ENCODE measurements at places on chromosomes 11 and 22.

- DNase-seq = peak; percentile 52
Observed at GRCh38 chr11:47389577-47390421, 11.5 kb upstream of the SPI1 start.

DNA sequence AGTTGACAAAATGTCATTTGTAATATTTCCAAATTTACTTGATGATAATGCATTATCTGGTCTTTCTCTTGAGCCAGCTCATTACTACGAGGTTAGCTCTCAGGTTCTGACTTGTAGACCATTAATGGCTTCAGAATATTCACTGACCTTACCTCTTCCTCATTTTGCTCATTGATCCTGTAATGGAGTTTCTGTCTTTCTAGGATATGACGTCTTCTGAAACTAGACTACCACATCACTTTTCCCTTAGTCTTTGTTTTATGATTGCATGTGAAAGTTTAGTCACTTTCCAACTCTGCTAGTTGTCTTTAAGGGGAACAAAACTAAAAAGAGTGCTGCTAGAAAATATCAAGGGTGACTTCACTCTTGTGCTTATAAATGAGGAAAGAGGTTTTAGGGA is 697.6 kb downstream of the JRKL start:
- no peak for DNase-seq

- peak; percentile 70 for DNase-seq
Observed at GRCh38 chr11:119793335-119793984, 64.5 kb upstream of the NECTIN1 start.

DNA sequence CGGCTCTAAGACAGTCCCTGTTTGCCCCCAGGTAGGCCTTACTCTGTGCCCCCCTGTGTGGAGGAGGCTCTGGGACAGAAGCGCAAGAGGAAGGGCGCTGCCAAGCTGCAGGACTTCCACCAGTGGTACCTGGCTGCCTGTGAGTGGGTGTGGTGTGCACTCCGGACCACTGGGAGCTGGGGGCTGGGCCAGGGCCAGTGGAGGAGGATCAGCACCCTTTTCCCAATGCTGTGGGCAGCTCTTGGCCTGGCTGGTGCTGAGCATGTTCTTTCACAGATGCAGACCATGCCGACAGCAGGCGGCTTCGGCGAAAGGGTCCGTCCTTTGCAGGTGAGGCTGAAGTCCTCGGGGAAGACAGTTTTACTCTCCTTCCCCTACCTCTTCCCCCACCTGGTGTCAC is 3.7 kb downstream of the SCO2 start:
- DNase-seq = no peak

DNA sequence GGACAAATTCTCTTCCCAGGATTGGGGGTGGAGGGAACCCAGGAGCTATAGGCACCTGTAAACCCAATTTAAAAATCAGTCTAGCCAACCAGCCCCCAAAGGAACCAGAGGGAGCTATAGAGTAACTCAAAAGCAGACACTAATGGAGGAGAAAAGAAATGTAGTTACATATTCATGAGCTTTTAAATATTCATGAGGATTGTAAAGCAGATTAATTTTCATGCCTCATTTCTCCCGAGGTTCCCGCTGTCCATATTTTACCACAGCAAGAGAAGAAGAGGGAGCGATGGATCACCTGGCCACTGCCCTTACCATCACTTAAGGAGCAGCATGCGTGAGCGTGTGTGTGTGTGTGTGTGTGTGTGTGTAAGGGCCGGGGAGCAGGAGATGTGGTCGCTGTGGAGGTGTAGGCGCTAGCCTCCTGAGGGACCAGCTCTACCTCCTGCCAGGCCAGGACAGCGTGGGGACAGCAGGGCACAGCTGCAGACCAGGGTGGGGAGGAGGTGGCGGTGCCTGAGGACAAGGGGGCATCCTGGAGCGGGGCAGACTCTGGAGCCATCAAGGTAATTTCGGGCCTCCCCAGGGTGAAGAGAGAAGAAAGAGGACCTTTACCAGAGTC is 100.7 kb upstream of the THY1 start:
- no peak for DNase-seq

DNA sequence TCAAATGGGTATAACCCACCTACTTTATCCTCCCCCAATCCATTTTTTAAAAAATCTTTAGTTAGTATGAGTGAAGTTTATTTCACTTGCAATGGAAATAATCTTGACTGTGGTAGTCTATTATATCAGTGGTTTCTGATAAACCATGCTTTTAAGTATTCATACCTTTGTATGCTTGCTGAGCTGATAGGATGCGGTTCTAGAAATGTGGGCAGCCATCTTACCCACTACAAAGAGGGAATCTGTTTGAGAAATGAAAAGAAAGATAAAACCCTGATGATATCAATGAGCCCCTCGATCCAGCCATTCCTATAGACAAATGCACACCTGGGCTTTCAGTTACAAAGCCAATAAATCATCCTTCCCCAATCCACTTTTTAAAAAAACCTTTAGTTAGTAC is 13.8 kb upstream of the PVALB start:
- no peak for DNase-seq

DNA sequence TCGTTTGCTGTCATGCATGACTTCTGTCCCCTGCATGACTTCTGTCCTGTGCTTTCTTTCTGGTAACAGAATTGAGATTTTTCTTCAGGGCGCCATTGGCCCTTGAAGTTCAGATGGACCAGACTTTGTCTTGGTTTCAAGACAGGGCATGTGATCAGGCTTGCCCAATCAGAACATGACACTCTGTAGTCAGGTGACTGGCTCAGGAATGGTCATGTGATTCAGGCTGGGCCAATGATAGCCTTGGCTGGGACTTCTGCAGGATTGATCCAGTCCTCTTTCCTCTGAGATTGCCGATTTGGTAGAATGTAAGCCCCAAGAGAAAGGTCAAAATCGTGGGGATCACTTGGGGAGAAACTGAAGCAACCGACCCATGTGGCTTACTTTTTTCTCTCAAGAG is 90.5 kb upstream of the ALX4 start:
- no peak for DNase-seq

- DNase-seq = no peak
Observed at GRCh38 chr11:128412847-128413791, 174.2 kb downstream of the ETS1 start.

DNA sequence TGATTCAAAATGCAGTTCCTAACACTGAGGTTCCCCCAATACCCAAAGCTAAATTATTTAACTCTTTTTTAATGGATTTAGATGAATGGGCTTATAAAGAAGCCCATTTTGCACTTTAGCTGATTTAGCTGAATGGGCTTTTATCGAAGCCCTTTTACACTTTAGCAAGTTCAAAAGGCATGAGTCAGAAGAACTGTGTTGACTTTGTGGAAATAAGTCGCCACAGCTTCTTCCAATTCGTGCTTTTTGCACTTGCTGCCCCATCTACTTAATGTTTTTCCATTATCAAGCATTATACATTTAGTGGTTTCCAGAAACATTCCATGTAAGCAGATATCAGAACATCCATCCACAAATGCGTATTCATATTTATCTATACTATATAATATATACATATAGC is 20.5 kb upstream of the GRIA4 start:
- DNase-seq = no peak

DNA sequence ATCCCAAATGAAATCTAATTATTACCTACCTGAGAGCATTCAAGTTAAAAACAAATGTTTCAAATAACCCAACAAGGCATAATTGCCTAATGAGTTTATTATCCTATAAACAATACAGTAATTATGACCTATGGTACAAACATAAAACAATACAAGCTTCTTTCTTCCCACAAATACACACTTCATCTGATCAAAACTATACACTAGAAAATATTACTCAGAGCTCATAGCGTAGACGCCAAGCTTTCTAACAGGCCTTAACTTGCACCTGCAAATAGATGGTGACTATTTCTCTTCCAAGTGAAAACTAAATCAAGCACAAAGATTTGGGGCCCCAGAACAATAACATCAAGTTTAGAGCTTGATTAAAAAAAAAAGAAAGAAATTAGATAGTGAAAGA is 78.1 kb downstream of the SOX6 start:
- DNase-seq = no peak

GRCh38 chr22:24455039-24455438 is 27.6 kb downstream of the ADORA2A start:
- DNase-seq = no peak

GRCh38 chr11:32153747-32154146 is 62.9 kb downstream of the RCN1 start:
- no peak for DNase-seq

DNA sequence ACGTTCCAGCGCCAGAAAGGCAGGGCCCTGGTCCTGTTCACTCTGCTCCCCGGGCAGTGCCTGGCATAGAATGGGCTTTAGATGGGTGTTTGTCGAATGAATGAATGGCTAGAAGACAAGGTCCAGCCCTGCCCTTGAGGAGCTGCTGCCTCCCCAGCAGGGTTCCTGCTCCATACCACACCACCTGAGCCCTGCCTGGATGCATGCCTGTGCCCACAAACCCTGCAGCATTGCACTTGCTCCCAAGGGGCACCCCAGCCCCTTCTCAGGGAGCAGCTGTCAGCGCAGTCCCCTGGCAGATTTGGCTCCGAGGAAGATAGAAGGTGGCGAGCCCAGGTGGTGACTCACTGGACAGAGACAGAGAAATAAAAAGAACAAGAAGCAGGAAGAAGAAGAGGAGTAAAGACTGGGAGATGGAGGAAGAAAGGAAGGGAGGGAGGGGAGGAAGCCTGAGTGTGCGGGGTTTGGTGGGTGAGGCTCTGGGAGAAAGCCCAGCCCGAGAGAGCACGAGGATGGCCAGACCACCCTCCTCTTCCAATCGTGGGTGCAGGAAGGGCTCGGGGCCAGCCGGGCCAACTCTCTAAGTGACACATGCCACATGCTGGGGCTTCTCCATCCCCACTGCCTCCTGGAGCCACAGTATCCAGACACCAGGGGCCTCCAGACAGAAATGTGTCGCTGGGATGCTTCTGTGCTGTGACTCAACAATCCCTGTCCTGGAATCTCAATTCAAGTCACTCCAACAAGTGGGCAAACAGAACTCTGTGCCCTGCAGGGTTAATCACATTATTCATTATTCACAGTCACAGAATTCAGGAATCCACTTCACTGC is 1474.3 kb downstream of the BRD1 start:
- DNase-seq = no peak

DNA sequence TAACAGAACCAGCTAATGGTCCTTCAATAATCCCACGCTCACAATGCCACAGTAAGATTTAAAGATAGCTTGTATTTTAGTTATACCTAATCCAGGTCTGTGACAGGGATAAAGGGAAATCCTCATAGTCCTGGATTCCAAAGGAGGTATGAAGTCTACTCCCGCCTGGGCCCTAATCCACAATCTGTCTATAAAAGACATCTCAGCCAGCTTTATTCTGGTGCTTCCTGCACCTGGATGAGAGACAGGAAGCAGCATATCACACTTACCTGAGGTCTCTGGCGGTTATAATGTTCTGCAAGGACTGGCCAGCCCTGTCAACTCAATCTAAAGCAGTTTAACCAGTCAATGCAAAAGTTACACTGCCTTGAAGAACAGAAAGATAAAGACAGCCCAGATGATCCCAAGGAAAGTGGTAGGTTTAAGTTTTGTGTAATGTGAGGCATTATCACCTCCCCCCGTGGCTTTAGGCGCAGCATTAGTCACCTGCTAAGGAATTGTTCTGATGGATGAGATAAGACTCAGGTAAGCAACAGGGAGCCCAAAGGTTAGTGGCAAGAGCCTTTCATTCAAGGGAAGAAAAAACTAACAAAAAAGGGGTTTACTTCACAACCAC is 57.6 kb downstream of the PLEKHA7 start:
- peak; percentile 48 for DNase-seq

DNA sequence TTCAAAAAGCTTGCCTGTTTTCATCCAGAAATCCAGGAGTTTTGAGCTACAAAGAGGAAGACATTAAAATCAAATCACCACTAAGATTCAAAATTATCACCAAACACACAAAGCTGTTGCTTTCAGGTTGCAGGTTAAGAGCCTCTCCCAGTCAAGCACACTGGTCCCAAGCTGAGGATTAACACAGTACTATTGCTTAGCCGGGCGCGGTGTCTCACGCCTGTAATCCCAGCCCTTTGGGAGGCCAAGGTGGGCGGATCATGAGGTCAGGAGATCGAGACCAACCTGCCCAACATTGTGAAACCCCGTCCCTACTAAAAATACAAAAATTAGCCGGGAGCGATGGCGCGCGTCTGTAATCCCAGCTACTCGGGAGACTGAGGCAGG is 1165.1 kb downstream of the LRRC4C start:
- DNase-seq = no peak

GRCh38 chr11:68053981-68054812 is 15.4 kb downstream of the TCIRG1 start:
- peak; percentile 39 for DNase-seq

- no peak for DNase-seq
Observed at GRCh38 chr11:19775622-19776021, 63.0 kb downstream of the NAV2 start.

GRCh38 chr11:91158891-91159537 is 936.2 kb upstream of the CHORDC1 start:
- no peak for DNase-seq

DNA sequence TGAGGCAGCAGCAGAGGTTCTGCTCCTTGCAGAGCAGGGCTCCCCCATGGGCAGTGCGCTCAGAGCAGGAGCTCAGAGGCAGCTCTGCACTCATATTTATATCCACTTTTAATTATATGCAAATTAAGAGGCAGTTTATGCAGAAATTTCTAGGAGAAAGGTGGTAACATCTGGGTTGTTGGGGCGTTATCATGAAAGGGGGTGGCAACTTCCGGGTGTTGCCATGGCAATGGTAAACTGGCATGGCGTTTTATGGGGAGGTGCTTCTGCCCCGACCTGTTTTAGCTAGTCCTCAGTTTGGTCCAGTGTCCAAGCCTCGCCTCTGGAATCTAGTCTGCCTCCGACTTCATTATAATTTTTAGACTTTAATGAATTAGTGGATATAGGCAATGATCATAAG is 1191.7 kb downstream of the TBC1D22A start:
- DNase-seq = no peak

GRCh38 chr22:36409911-36410756 is 22.4 kb upstream of the MYH9 start:
- peak; percentile 98 for DNase-seq

GRCh38 chr22:18085188-18085587 is 7.4 kb downstream of the PEX26 start:
- no peak for DNase-seq

- no peak for DNase-seq
Observed at GRCh38 chr11:16081382-16082094, 274.8 kb downstream of the SOX6 start.

GRCh38 chr11:74004759-74005615 is 3.9 kb downstream of the UCP3 start:
- peak; percentile 55 for DNase-seq

DNA sequence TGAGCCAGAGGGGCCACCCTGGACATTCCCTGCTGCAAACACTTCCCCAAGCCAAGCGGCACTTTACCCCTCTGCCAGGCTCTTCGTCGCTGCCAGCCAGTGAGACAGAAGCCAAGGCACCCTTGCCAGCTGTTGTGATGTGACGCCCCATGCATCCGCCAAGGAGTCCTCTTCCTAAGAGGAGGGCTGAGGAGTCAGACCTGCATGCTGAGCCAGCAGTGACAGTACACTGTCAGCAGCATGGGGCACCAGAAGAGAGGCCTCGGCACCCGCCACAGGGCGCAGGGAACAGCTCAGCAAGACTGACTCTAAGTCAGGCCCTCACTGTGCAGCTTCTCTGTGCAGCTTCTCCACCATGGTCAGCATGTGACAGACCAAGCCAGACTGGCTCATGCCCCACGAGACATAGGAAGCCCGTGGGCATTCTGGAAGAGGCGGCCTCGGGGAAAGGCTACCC is 26.4 kb downstream of the VPS37C start:
- DNase-seq = no peak
